ENCODE measurements at places on chromosomes 16 and 17.

DNA sequence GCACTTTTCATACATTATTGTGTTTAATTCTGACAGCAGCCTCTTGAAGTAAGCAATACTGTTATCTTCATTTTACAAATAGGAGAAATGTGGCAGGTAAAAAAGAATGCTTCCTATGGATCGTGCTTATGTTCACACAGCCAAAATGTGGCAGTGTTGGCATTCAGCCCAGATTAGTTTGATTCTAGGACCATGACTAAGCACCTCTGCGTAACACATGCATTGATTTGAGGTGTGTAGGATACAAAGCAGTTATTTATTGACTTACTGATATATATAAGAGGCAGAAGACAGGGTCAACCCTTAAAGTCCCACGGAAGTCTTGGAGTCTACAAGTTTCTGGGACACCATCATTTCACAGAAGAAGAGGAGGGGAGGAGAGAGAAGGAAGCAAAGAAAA lies 1144.4 kb upstream of the GOT2 start:
- no peaks in the 10 kb centered on the region for H3K36me3 ChIP-seq
- no peak for DNase-seq
- no peaks in the 10 kb centered on the region for H3K4me1 ChIP-seq
- no peak overlapping the region for H3K4me3 ChIP-seq
- no peak overlapping the region for H3K27ac ChIP-seq
- H3K27me3 ChIP-seq, result no peaks in the 10 kb centered on the region

DNA sequence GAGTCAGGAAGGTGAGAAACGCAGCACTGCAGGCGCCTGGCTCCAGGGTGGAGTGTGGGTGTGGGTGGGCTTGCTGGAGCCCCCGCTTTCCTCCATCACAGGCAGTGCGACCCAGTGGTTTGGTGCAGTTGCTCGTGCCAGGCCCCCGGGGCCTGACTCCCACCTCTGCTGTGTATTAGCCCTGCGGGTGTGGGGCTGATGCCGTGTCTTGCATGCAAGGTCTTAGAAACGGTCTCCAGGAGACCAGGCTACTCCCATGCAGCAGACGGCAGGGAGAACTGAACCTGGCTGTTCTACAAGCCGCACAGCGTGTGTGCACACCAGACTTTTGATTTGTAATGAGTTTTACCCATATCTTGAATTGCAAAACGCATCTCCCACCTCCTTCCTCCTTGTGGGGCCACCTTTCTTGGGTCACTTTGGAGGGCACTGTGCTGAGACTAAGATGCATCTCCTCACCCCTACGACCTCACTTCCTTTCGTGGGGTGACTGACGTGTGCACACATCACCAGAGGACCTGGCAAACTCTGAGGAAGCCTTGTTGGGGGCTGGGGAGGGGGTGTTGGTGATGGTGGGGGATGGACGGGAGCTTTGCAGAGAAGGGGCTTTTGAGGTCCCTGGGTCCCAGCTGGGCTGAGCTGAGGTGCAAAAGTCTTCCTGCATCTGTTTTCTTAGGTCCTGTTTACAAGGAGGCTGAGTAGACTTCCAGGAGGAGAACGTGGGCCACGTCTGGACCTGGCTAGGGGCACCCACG lies 101.8 kb upstream of the TNRC6C start:
- no peaks in the 10 kb centered on the region for H3K36me3 ChIP-seq
- H3K4me1 ChIP-seq, result no peaks in the 10 kb centered on the region
- no peaks in the 10 kb centered on the region for H3K27me3 ChIP-seq
- no peak overlapping the region for H3K4me3 ChIP-seq
- no peak overlapping the region for H3K27ac ChIP-seq

DNA sequence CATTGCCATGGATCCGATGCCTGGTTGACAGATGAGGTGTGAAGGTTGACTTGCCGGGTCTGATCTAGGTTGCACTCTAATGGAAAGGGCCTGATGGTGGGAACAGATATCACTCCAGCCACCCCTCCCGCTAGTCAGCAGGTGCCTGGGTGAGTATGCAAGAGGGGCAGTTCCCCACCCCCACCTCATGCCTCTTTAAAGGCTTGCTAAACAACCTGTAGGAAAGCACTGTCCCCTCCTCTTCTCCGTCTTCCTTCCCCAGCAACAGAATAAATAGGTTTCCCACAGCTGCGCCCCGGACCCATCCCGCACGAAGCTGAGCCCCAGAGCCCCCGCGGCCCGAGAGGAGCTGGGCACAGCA lies 746 bp upstream of the TMEM132E start:
- H3K36me3 ChIP-seq, result no peaks in the 10 kb centered on the region
- no peak overlapping the region for H3K27ac ChIP-seq
- no peaks in the 10 kb centered on the region for H3K27me3 ChIP-seq
- no peaks in the 10 kb centered on the region for H3K4me1 ChIP-seq
- no peak for DNase-seq

- H3K4me1 ChIP-seq, result no peaks in the 10 kb centered on the region
- H3K4me3 ChIP-seq, result no peak overlapping the region
- H3K27me3 ChIP-seq, result no peaks in the 10 kb centered on the region
- H3K27ac ChIP-seq, result no peak overlapping the region
- no peaks in the 10 kb centered on the region for H3K36me3 ChIP-seq
Observed at GRCh38 chr16:31435341-31436220, 7.0 kb downstream of the ZNF843 start.

DNA sequence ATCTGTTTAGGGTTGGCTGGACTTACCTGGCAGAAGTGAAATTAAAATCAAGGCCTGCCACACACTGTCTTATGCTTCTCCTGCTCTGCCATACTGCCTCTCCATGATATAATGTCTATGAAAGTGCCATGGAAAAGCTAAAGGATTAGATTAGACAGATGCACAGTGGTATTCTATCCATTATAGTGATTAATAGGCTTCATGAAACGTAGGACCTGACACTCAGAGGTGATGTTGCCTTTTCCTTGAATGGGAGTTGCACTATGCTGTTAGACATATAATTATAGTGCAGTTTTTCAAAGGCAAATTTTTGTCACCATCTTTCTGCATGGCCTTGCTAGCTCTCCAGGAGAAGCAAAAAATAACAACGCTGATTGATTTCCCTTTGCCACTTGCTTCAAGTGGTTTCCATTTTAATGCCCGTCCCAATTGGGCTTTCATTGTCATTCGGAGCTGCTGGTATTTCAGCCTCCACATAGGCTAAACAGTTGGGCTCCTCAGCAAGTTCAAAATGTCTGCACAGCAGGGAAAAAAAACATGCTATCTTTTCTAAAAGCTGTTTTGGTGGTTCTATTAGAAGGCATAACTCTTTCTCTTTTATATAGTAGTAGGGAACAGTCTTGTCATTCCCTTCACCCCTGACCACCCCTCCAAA lies 502.8 kb upstream of the GOT2 start:
- H3K27ac ChIP-seq, result no peak overlapping the region
- no peaks in the 10 kb centered on the region for H3K4me1 ChIP-seq
- no peaks in the 10 kb centered on the region for H3K27me3 ChIP-seq
- DNase-seq, result no peak

GRCh38 chr17:69878661-69879060 lies 196.4 kb upstream of the KCNJ16 start:
- H3K27ac ChIP-seq, result no peak overlapping the region
- no peak overlapping the region for H3K4me3 ChIP-seq
- no peaks in the 10 kb centered on the region for H3K36me3 ChIP-seq
- no peak for DNase-seq
- no peaks in the 10 kb centered on the region for H3K27me3 ChIP-seq

GRCh38 chr16:25084797-25085196 lies 26.7 kb upstream of the LCMT1 start:
- H3K4me3 ChIP-seq, result no peak overlapping the region
- no peak for DNase-seq
- no peaks in the 10 kb centered on the region for H3K27me3 ChIP-seq
- no peaks in the 10 kb centered on the region for H3K36me3 ChIP-seq

GRCh38 chr16:19446886-19447285 lies 29.2 kb downstream of the TMC5 start:
- no peaks in the 10 kb centered on the region for H3K27me3 ChIP-seq
- H3K27ac ChIP-seq, result no peak overlapping the region
- no peaks in the 10 kb centered on the region for H3K4me1 ChIP-seq
